Gastroesophageal sphincter (tissue), 4 donors: ENCODE measurements at places on chromosomes 6 and 20. TPM values are rescaled to one million over a fixed set of nuclear protein-coding genes. Genes with fewer than 3 reads are reported as not detected.

OTOR gene
- not detected for total RNA-seq

DNA sequence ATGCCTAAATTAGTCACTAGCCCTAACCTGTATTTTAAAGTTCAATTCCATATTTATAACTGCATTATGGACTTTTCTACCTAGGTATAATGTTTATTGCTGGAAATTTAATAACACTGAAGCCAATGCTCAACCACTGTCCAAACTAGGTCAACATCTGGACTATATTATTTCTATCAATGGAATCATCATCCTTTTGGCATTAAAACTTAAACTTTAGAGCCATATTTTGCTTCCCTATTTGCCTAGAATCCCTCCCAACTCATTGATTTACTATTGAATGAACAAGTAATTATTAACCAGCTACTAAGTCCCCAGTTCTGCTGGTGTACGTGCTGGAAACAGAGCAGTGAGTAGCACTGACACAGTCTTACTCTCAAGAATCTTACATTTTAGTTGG lies 291.7 kb upstream of the SPTLC3 start:
- no peak for ATAC-seq

DNA sequence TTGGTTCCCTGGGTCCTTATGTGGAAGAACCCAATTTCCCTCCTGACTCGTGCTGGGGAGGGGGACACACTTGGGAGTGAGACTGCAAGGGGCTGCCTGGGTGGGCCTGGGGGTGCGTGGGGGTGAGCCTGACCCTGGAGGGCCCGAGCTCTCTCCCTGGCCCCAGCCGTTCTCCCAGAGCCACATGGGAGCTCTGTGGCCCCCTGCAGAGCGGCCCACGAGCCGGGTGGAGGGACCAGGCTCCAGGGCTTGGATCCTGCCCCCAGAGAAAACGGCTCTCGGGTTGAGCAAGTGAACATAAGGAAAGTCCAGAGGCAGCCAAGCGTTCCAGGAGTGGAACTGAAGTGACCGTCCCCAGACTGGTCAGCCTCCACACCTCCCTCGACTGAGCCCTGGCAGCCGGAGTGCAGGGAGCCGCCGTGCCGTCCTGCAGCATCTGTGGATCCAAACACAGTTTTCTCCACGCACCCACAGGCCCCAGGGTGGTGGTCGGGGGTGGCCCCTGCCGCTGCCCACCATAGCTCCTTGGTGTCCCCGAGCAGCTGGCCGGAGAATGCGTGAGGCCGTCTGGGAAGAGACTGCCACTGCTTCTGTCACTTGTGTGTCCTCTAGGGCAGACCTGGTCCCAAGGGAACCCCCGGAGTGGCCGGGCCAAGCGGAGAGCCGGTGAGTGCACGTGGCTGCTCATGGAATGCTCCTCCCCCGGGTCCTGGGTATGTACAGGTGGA lies 10.6 kb downstream of the COL9A3 start:
- ATAC-seq: no peak

- no peak for ATAC-seq
Measured at GRCh38 chr6:137762168-137763090, 104.6 kb upstream of the TNFAIP3 start.
